ENCODE measurements at places on chromosomes 5 and 9.

DNA sequence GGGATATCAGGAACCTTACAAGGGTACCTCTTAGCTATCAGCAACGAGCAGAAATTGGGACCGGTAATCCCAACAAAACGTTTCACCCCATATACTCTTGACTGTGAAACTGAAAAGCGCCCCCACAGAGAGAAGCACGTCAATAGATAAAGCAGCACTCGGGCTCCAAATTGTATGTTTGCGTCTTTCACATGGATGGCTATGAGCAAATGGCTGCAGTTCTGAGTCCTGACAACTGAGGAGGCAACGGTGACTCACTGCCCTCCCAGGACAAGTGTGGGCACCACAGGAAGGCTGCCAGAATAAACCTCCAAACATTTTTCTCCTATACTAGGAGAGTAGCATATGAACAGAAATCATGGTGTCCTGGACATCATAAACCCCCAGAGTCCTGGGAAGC is 36.6 kb downstream of the SEMA4D start:
- DNase-seq: peak; percentile 50

GRCh38 chr9:131276891-131277286 is 579 bp upstream of the FAM78A start:
- DNase-seq: peak; percentile 51

DNA sequence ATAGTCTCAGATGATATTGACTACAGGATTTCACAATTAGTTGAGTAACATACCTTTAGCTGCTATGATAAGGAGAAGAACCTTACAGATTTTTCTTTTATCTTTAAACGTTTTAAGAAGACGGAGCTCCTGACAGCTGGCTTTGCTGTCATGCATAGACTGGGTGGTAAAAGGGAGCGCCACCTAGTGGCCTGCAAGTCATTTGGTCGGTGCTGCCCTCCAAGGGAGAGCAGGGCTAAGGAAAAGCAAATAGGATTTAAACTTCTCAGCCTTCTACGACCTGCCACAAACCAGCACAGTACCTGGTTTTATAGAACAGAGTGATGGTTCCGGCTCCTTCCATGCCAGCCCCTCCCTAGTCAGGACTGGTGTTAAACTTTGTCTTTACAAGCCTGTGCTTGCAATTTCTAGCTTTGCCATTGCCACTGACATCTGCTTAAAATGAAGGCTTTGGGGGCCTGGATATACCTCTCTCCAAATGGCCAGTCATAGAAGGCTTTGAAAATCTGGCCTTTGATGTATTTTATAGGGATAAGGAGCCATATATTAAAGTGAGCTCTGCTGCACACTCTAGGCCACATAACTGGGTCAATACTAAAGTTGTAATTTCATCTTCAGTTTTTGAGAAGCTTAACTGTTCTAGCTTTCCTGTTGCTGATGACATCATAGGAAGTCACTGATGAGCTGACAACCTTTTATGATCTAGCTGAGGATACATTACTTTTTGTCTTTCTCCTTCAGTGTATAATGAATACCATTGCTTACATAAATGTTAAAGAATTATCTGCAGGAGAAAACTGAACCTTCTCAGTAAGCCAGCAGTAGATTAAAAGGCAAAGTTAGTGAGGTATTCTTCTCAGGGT is 31.1 kb upstream of the ADAMTSL1 start:
- DNase-seq: peak; percentile 16

- DNase-seq: no peak
These were observed 356.2 kb downstream of the TMEM161B start for GRCh38 chr5:87912419-87912818.

- no peak for DNase-seq
These were observed 170.1 kb upstream of the TARS1 start for GRCh38 chr5:33270671-33271070.

DNA sequence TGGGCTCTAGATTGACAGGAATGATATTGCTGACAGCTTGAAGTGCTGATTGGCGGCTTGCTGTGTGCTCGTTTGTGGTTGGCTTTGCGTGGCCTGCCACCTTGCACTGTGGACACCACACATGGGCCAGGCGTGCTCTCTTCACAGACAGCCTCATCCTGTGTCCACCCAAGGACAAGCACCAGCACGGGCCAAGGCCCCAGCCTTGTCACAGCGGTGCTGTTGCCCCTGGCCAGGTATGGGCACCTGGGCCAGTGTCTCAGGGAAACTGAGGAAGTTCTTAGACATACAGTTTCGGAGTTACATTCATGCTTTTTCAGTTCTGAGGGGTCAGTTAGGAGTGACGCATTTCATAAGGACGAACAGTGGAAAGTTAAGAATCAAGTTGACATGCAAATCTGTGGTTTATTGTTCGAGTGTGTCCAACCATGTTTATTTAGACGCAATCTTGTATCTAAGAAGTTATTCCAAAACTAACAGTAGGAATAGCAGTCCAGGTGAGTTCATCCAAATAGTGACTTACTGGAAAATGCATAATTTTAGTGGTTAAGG is 125.9 kb downstream of the EHMT1 start:
- DNase-seq: no peak

DNA sequence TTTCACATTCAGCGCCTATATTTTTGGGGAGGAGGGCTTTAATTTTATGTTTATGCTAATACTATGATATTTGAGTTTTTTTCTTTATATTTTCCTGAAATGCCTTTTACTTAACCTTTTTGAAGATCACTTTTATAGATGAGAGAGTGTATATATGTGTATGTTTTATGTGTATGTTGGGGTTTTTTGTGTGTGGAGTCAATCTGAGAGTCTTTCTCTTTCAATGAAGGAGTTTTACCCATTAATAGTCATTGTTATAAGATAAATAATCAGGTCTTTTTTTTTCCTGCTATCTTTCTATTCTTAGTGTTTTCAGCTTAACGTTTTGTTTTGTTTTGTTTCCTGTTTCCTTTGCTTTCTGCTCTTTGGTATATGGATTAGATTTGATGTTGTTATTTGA is 112.2 kb downstream of the TEX10 start:
- no peak for DNase-seq

DNA sequence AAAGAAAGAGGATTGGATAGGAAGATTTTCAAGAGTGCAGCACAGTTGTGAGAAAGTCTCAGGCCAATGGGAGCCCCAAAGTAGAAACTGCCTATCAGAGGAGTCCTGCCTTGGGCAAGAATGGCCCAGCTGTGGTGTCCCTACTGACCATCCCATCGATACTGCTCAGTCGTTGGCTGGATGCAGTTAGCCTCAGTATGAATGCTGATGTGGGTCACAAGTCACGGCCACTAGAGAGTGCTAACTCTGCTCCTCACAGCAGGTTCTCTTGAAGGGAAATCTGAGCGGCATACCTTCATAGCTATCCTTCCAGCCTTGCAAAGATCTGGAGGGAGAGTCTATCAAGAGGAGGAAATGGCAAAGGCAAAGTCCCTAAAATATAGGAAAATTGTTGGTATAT is 11.6 kb upstream of the CETN3 start:
- DNase-seq: no peak

- no peak for DNase-seq
These were observed 58.3 kb upstream of the ALDH1B1 start for GRCh38 chr9:38334234-38334633.

DNA sequence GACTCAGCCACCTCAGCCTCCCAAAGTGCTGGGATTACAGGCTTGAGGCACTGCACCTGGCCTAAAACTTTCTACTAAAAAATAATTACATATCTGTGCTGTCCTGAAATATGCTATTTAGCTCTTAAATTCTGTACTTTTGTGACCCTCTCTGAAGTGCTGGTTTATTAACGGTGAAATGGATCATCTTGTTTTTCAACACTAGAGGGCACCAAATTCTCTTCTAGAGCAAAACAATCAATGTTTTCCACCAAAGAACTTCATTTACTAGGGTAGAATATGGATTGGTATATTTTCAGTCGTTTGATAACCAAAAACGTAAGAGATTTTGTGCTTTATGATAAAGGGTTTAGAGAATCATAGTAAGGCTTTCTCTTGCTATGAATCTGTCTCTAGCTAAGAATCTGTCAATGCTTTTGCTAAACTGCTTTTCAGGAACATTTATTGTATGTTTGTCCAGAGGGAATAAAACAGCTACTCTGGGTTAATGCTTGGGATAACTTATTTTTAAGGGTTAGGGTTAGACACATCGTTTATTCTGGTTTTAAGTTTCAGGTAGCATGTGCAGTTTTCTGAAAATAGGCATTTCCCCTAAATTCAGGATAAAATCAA is 63.6 kb downstream of the RNF180 start:
- no peak for DNase-seq

GRCh38 chr9:101737705-101738565 is 512 bp downstream of the GRIN3A start:
- no peak for DNase-seq

DNA sequence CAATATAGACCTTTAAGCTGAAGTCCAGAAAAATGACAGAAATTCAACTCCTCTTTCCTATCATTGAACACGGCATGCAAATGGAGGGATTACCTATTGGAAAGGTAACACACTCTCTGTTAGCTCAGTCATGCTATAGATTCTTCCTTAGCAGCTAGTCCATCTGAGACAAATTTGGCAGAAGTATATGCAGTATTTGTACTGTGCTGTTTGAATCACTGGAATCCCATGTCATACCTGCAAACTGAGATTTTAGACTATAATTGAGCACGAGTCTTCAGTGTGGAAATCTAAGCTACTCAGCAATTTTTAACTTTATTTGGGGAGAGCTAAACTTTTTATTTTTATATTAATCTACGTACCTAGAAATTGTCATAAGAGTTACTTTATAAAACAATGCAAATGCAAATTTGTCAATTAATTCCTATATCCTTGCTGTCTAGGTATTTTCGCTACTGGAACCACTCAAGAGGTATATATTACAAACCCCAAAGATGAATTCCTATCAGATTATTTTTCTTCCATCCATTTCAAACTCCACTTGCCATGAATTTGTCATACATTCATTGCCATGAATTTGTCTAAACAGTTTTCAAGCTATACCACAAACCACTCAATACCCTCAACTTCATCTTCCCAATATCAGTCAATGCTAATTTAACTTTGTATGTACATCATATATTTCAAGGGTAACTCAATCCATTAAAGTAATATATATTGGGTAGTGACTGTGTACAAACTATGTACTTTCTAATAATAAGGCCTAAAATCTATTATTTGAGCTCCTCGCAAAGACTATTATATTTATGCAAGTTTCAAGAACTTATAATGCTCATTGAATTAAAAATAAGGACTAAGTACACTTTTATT is 224.8 kb downstream of the MEF2C start:
- DNase-seq: no peak

GRCh38 chr5:166123717-166124116 is 2167.7 kb upstream of the WWC1 start:
- no peak for DNase-seq

DNA sequence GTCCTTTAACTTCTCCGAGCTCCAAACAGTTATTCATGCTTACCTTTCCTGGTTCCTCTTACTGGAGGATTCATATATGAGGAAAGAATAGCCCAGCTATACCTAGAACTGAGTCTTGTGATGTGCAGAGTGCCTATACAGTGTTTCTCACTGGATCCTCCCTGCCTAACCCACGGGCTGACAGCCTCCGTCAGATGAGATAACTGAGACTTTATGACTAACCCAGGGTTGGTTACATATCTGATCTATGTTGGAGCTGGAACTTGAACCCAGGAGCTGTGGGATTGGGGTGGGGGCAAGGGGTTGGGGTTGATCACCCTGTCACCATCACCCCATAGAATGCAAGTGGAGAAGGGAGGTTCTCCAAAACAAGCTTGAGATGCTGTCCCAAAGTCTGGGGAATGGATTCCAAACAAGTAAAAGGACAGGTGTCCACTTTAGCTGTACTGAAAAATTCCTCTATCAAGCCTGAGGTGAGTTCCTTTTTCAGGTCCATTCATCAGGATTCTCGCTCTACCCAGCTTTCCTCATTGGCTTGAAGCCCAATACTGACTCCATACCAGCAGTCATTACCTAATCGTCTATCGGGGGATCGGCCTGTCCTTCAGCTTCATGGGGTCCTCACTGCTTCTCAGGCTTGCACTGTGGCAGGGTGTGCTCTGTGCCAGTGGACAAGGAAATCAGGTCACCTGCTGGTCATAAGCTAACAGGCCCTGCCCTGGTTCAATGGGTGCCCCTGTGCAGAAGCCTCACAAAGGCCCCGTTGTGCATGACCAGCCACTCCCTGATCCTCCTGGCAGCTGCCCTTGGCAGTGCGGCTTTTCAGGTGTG is 100.6 kb downstream of the ARHGAP26 start:
- no peak for DNase-seq

DNA sequence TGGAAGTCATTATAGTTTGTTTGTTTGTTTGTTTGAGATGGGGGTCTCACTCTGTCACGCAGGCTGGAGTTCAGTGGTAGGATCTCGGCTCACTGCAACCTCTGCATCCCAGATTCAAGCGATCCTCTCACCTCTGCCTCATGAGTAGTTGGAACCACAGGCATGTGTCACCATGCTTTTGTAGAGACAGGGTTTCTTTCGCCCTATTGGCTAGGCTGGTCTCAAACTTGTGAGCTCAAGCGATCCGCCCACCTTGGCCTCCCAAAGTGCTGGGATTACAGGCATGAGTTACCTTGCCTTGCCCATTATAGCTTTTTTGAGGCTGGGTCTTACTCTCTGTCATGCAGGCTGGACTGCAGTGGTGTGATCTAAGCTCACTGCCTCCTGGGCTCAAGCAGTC is 28.8 kb downstream of the NSD1 start:
- no peak for DNase-seq

DNA sequence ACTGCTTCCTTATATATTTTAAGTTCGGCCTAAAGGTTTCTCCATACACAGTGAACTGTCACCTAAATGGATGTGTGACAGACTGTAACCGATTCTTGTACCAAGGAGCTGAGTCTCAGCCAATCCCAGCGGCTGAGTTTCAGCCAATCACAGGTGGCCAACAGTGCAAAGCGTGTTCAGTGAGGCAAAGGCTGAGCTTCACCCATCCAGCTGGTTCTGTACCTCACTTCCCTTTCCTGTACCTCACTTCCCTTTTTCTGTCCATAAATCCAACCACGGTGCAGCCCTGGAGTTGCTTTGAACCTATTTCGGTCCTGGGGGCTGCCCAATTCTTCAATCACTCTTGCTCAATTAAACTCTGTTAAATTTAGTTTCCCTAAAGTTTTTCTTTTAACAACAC is 15.7 kb upstream of the TBC1D9B start:
- no peak for DNase-seq

DNA sequence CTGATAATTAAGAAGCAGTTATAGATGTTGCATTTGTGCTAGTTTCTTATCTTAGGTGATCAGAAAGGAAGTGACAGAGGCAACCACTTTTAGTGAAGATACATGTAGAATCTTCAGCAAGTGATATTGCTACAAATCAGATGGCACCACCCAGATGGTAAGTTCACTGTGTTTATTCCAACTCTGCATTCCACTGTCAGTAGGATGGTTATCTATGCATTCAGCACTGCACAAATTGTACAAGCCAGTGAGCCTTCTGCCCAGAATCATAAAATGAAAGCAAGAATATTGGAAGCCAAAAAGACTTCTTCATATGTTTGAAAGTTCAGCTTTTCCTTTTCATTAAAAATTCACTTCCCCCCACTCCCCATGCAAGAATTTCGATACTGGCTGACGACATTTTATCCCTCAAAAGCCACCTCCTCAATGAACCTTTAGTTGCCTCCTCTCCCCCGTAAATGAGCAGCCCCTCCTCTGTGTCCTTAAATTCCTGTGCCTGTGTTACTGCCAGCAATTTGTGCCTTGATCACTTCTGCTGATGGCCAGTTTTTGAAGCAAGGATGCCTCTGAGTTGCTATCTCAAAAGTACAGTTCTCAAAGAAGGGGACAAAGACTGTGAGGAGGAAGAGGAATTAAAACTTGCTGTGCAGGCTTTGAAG is 91.6 kb downstream of the ZSWIM6 start:
- no peak for DNase-seq

Measured in CD8-positive, alpha-beta memory T cell (primary cell).